ENCODE measurements at places on chromosomes 7 and 10. TPM values are rescaled to one million over a fixed set of nuclear protein-coding genes. Genes with fewer than 3 reads are reported as not detected.

The IL2RA gene
- total RNA-seq: not detected

The HOXA4 gene
- 2.3 TPM for total RNA-seq

The PPP1R17 gene
- total RNA-seq: not detected

The CALML3 gene
- not detected for total RNA-seq

The KCNIP2 gene
- 0.66 TPM for total RNA-seq

The BICC1 gene
- 23.6 TPM for total RNA-seq

The STOX1 gene
- total RNA-seq: 0.60 TPM

The MRPS16 gene
- 178 TPM for total RNA-seq

The TRIP6 gene
- total RNA-seq: 57.6 TPM

The CHST15 gene
- total RNA-seq: 7.7 TPM

The SNX8 gene
- 60.1 TPM for total RNA-seq

The AQP1 gene
- 0.37 TPM for total RNA-seq

The ANK3 gene
- total RNA-seq: 0.66 TPM

The SRRM3 gene
- 5.7 TPM for total RNA-seq

The C7orf57 gene
- total RNA-seq: 0.24 TPM

The TCF7L2 gene
- 17.2 TPM for total RNA-seq

The ANKRD2 gene
- 4.4 TPM for total RNA-seq

The MARVELD1 gene
- total RNA-seq: 45.4 TPM

The COBL gene
- 4.7 TPM for total RNA-seq

The C7orf33 gene
- total RNA-seq: not detected

The MSRB2 gene
- 12.7 TPM for total RNA-seq

The PNLIP gene
- total RNA-seq: not detected

The SYCE1 gene
- total RNA-seq: not detected

The ODAD2 gene
- total RNA-seq: not detected

The DPY19L1 gene
- 43.7 TPM for total RNA-seq

The ITGB8 gene
- total RNA-seq: 0.95 TPM

Data from A549 treated with RU486 at 1 μM for 4 hours (cell line).